ENCODE measurements at places on chromosomes 2 and 18. TPM values are rescaled to one million over a fixed set of nuclear protein-coding genes. Genes with fewer than 3 reads are reported as not detected.
A peak's percentile ranks its signal among the peaks of the same experiment; 100 is the strongest.

DHX57 gene
- total RNA-seq = 14.1 TPM

GNAL gene
- total RNA-seq = 4.4 TPM

TPGS2 gene
- total RNA-seq = 49.1 TPM

CXCR2 gene
- total RNA-seq = 0.17 TPM

DPYSL5 gene
- not detected for total RNA-seq

KCNE4 gene
- total RNA-seq = 0.76 TPM

GPBAR1 gene
- total RNA-seq = 3.0 TPM

C2orf74 gene
- 2.0 TPM for total RNA-seq

MORN2 gene
- total RNA-seq = 9.8 TPM

CFAP65 gene
- 0.39 TPM for total RNA-seq

- DNase-seq = no peak
Measured at GRCh38 chr2:38109732-38110181, 33.8 kb upstream of the CYP1B1 start.

- no peak for DNase-seq
Measured at GRCh38 chr18:52312346-52312745, 27.7 kb upstream of the DCC start.

GRCh38 chr18:48887905-48888772 lies 62.6 kb downstream of the SMAD7 start:
- no peak for DNase-seq

GRCh38 chr18:58953627-58954026 lies 89.0 kb downstream of the ZNF532 start:
- no peak for DNase-seq

GRCh38 chr2:222447131-222447530 lies 22.8 kb downstream of the SGPP2 start:
- DNase-seq = no peak

DNA sequence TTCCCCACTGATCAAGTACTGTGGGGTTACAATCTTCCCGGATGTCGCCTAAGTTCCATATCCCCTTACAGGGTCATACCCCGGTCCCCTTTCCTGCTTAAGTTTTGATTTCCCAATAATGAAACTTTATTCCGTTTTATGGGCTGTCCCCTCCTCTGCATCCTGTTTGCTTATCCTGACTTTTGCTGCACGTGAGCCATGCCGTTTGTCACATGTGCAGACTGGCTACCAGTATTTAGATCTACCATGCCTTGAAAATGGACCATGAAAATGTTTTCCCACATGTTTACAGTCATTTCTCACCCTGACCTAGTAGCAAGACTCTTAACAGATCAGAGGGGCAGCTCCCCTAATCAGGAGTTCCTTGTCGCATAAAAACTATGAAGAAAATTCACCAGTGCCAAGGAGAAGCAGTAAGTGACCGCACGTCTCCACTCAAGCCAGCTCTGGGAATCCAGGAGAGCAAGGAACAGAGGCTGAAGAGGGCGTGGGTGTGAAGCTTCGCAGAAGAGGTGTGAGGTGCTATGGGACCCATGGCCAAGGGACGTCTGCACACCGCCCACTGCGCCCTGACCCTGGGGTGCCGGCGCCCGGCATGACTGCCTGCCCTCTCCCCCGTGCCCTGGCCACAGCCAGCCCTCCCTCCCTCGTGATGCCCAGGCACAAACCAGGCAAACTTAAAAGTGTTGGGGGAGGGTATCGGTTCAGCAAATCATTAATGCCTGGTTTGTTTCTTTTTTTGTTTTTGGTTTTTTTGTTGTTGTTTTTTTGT lies 440.8 kb upstream of the SALL3 start:
- no peak for DNase-seq

GRCh38 chr2:32484937-32485336 lies 128.1 kb downstream of the BIRC6 start:
- no peak for DNase-seq

- DNase-seq = no peak
Measured at GRCh38 chr18:61549416-61549815, 216.2 kb downstream of the CDH20 start.

DNA sequence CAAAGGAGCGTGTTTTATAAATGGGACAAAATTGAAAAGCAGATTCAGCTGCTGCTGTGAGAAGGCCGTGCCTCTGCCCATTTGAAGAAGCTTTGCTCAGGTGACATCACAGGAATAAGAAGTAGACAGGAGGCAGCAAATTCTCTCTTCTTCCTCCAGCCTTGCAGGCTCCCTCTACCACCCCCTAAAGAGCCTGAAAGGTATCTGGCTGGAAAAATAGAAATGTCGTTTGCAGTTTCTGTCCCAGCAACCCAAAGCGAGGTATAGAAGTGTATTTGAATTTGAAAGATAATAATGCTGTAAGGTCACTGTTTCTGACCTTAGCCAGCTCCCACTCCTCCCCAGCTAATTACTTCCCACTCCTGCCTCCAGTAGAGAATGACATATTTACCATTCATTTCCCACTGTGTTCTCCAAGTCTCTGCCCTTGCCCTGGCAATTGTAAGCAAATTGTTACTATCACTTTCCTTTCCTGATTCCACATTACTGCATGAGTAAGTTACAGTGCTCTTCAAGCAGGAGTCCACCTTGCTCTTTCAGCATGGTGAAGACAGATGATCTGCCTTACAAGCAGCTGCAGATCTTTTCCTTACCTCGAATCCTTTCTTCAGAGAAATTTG lies 56.8 kb upstream of the RASGRP3 start:
- DNase-seq = no peak

DNA sequence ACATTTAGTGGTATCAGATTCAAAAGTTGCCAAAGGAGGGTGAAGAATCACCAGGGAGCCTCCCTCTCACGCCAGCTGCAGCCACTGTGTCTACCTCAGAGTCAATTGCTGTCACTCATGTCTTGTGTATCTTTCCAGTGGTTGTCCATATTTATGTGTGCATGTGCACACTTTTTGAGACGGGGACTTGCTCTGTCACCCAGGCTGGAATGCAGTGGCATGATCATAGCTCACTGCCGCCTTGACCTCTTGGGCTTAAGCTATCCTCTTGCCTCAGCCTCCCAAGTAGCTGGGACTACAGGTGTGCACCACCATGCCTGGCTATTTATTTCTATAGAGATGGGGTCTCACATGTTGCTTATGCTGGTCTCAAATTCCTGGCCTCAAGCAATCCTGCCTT lies 4.0 kb downstream of the MOCOS start:
- no peak for DNase-seq

GRCh38 chr2:3522961-3523421 lies 3.7 kb upstream of the ADI1 start:
- peak; percentile 32 for DNase-seq

Measured in left colon (tissue), 2 donors.